ENCODE measurements at places on chromosomes 12 and 14.

- H3K27ac ChIP-seq: no peak overlapping the region
- H3K36me3 ChIP-seq: no peaks in the 10 kb centered on the region
- H3K4me3 ChIP-seq: no peak overlapping the region
- no peak for DNase-seq
- H3K27me3 ChIP-seq: no peaks in the 10 kb centered on the region
Measured at GRCh38 chr14:28344381-28344780, 422.2 kb upstream of the FOXG1 start.

DNA sequence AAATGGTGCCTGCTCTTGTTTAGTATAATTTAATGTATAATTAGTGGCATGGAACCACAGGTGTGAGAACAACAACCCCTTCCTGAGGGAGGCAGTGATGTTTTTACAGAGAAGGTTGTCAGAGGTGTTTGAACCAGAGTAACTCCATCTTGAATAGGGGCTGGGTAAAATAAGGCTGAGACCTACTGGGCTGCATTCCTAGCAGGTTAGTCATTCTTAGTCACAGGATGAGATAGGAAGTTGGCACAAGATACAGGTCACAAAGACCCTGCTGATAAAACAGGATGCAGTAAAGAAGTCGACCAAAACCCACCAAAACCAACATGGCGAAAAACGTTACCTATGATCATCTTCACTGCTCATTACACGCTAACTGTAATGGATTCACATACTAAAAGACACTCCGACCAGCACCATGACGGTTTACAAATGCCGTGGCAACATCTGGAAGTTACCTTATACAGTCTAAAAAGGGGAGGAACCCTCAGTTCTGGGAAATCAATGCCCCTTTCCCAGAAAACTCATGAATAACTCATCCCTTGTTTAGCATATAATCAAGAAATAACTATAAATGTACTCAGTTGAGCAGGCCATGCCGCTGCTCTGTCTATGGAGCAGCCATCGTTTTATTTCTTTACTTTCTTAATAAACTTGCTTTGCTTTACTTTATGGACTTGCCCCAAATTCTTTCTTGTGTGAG is 47.8 kb upstream of the LTA4H start:
- no peaks in the 10 kb centered on the region for H3K27me3 ChIP-seq
- peaks cover 5% of the 10 kb centered on the region for H3K36me3 ChIP-seq
- H3K4me1 ChIP-seq: peaks cover 4% of the 10 kb centered on the region
- H3K27ac ChIP-seq: no peak overlapping the region
- DNase-seq: no peak
- H3K4me3 ChIP-seq: no peak overlapping the region

GRCh38 chr14:23153851-23154796 is 29.3 kb downstream of the SLC7A8 start:
- no peak overlapping the region for H3K4me3 ChIP-seq
- DNase-seq: no peak
- no peaks in the 10 kb centered on the region for H3K36me3 ChIP-seq
- H3K27ac ChIP-seq: no peak overlapping the region
- H3K4me1 ChIP-seq: peaks cover 11% of the 10 kb centered on the region
- H3K27me3 ChIP-seq: peaks cover 3% of the 10 kb centered on the region

GRCh38 chr12:6465467-6466183 is 4.9 kb downstream of the VAMP1 start:
- no peaks in the 10 kb centered on the region for H3K27me3 ChIP-seq
- peak overlapping the region; percentile 58 for H3K4me3 ChIP-seq
- peaks cover 83% of the 10 kb centered on the region for H3K4me1 ChIP-seq
- peaks cover 95% of the 10 kb centered on the region for H3K36me3 ChIP-seq
- DNase-seq: peak; percentile 28

DNA sequence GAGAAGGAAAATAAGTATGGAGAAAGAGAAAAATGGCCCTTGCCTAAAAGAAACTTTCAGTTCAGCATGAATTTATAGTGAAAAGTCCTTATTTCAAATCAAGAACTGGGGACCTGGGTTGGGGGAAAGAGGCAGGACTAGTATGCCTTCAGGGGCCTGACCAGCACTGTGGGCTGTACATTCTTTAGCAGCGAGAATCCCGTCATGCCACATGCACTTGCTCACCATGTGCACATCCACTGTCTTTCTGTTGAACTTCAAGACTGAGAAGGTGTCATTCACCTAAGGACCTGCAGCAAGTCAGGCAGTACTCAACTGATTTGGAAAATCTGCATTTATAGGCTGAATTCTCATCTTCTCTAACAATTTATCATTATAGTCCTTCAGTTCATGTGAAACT is 50.2 kb downstream of the RAB35 start:
- H3K36me3 ChIP-seq: peaks cover 26% of the 10 kb centered on the region
- no peak for DNase-seq
- no peaks in the 10 kb centered on the region for H3K27me3 ChIP-seq
- H3K4me3 ChIP-seq: no peak overlapping the region

- H3K27ac ChIP-seq: no peak overlapping the region
- H3K4me3 ChIP-seq: no peak overlapping the region
- DNase-seq: no peak
- no peaks in the 10 kb centered on the region for H3K4me1 ChIP-seq
Measured at GRCh38 chr12:77510985-77511384, 319.7 kb upstream of the NAV3 start.

- H3K4me1 ChIP-seq: peaks cover 36% of the 10 kb centered on the region
- H3K27ac ChIP-seq: peak within 1 kb of the TSS; percentile 93
- peak; percentile 83 for DNase-seq
- H3K27me3 ChIP-seq: no peaks in the 10 kb centered on the region
Measured at GRCh38 chr12:64610079-64610659, at the start of gene RASSF3. Gene RASSF3, plus strand, starts transcription at chr12:64610495. Its CDS starts 138 bp downstream, at chr12:64610633.

GRCh38 chr12:65460063-65460462 is 181.6 kb downstream of the MSRB3 start:
- DNase-seq: no peak
- no peaks in the 10 kb centered on the region for H3K4me1 ChIP-seq
- no peak overlapping the region for H3K27ac ChIP-seq

- H3K27me3 ChIP-seq: no peaks in the 10 kb centered on the region
- peaks cover 63% of the 10 kb centered on the region for H3K36me3 ChIP-seq
- DNase-seq: no peak
- peak overlapping the region; percentile 96 for H3K27ac ChIP-seq
- H3K4me1 ChIP-seq: peaks cover 93% of the 10 kb centered on the region
Measured at GRCh38 chr14:100083706-100084105, 18.5 kb downstream of the EVL start.

DNA sequence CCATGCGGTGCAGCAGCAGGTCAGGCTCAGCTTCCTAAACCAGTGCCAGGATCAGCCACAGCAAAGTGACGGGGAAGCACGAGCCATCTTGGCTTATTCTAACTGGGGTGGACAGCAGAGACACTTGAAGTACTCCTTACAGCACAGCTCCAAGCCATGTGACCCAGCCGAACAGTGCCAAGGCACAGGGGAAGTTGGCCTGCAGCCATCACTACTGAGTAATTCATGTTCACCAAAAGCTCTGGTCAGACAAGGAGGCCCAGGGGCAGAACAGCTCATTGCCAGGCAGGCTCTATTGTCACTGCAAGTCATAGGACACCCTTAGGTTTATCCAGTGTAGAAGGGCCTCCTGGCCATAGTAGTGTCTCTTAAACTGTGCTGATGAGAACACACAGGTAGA is 23.4 kb upstream of the SLC35F4 start:
- no peaks in the 10 kb centered on the region for H3K4me1 ChIP-seq
- no peak for DNase-seq
- H3K27ac ChIP-seq: no peak overlapping the region
- no peak overlapping the region for H3K4me3 ChIP-seq
- no peaks in the 10 kb centered on the region for H3K36me3 ChIP-seq
- H3K27me3 ChIP-seq: peaks cover 16% of the 10 kb centered on the region

GRCh38 chr14:94001016-94001415 is 3.9 kb downstream of the CCDC197 start:
- no peak for DNase-seq
- H3K4me1 ChIP-seq: peaks cover 25% of the 10 kb centered on the region
- no peak overlapping the region for H3K27ac ChIP-seq
- peaks cover 14% of the 10 kb centered on the region for H3K27me3 ChIP-seq
- no peak overlapping the region for H3K4me3 ChIP-seq
- H3K36me3 ChIP-seq: no peaks in the 10 kb centered on the region

DNA sequence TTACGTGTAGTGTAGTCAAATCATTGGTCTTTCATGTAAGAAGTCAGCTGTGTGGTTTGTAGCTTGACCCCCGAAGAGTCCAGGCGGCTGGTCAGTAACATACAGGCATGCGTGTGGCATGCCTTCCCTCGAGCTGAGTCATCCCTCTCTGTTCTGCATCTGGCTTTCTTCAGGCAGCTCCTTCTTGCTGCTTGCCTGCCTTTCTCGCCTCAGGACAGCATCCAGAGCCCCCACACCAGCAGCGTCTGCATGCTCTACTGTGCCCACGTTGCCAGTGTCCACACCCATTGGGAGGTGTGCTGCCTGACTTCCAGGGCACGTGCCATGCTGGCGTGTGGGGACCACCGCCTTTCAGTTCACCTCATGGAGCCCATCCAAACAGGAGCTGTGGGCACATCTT is 96.8 kb downstream of the EP400 start:
- DNase-seq: no peak
- peaks cover under 1% of the 10 kb centered on the region for H3K4me1 ChIP-seq
- H3K36me3 ChIP-seq: peaks cover 21% of the 10 kb centered on the region
- no peaks in the 10 kb centered on the region for H3K27me3 ChIP-seq

DNA sequence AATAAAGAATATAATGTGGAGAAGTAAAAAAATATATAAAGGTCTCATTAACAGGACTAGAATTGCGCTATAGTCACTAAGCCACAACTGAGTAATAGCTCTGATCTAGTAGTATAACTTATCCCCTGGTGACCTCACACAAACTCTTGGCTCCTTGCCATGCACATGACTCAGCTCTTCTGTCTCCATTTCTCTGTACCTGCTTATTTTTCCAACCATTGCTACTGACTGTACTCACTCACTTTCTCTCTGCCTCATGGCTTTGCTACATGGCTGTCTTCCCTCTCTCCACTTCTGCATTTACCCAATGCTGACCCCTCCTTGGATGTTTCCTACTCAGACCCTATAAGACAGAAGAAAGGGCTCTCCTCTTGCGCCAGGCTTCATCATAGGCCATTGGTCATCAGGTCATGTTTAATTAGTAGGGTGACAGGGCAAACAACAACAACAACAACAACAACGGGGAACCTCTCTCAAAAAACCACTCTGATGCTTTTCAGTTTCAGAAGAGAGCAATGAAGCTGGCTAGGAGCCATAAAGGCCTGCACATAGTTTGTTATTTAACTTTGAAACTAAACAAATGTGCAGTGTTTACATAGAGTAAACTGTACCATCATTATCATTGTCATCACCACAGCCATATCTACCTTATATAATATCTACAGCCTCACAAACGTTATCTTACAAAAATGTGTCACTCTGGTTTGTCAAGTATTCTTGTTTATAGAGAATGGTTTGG is 25.6 kb upstream of the KRAS start:
- H3K27ac ChIP-seq: peak overlapping the region; percentile 5
- H3K27me3 ChIP-seq: no peaks in the 10 kb centered on the region
- H3K4me1 ChIP-seq: peaks cover 25% of the 10 kb centered on the region
- H3K4me3 ChIP-seq: no peak overlapping the region
- DNase-seq: peak; percentile 68
- no peaks in the 10 kb centered on the region for H3K36me3 ChIP-seq

GRCh38 chr14:64614166-64614565 is 64.4 kb downstream of the PPP1R36 start:
- H3K4me1 ChIP-seq: peaks cover 5% of the 10 kb centered on the region
- no peak overlapping the region for H3K27ac ChIP-seq
- H3K36me3 ChIP-seq: no peaks in the 10 kb centered on the region
